ENCODE measurements at places on chromosomes 13 and 19.

DNA sequence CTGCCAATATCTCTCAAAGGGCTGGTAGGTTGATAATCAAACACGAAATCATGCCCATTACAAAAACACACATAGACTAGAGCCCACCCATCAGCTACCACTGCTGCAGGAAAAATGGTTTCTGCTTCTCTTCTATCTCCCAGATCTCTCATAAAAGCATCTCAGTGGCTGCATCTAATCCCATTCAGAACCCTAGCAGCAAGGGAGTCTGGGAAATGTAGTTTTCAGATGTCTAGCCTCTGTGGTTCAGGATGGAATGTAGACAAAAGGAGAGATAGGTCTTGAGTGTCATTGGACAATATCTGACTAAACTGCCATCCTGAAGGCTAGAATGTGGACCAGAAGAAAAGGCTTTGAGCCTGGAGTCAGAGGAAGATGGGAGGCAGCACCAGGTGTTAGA is 32.1 kb downstream of the RDH8 start:
- no peak for DNase-seq

GRCh38 chr13:32838945-32839344 is 177.3 kb upstream of the KL start:
- DNase-seq: no peak

DNA sequence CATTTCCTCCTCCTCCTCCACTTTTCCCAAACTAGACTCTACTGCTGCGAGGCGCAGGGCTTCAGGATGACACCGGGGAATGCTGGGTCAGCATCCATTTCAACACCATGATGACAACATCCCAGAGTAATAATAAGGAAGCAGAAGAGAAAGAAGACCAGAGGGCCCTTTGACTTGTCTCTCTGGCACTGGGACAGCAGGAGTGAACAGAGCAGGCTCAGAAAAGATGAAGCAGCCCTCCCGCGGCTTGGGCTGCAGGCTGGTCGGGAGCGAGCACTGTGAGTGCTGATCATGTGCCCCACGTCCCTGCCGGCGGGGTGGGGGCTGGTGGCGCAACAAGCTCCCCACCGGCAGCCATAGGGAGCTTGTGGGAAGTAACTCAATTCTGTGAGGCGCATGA is 30.5 kb downstream of the RANBP3 start:
- no peak for DNase-seq

- no peak for DNase-seq
Measured at GRCh38 chr13:51740698-51741097, 63.3 kb downstream of the DHRS12 start.

DNA sequence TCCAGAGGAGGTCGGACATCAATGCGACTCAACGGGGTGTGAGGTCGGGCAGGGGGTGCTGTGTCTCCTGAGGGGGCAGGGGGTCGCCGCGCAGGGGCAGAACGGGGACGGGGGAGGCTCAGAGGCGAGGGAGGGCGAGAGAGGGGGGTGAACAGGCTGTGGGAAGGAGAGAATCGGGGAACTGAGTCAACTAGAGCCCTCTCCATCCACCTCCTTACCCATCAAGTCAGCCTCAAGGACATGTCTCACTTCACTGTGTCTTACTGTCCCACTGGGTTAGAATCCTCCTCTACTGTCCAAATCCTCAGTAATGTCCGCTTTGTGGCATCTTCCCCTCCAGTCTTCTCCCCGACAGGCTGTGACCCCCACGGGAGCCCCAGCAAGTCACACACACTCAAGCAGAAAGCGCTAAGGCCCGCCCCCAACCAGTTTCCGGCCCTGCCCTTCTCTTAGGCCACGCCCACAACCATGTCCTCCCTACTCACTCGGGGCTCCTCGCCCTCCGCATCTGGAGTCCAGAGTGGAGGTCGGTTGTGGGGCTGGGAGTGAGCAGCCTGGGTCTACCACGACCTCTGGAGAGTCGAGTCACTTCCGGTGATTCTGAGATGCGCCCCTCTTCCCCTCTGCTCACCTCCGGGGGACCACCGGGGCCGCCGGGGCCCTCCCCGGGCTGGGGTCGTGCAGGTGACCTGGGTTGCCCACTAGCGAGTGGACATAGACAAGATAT is 9.3 kb downstream of the PLEKHA4 start:
- DNase-seq: no peak

- DNase-seq: no peak
Measured at GRCh38 chr13:50285283-50285682, 270.0 kb downstream of the KCNRG start.

DNA sequence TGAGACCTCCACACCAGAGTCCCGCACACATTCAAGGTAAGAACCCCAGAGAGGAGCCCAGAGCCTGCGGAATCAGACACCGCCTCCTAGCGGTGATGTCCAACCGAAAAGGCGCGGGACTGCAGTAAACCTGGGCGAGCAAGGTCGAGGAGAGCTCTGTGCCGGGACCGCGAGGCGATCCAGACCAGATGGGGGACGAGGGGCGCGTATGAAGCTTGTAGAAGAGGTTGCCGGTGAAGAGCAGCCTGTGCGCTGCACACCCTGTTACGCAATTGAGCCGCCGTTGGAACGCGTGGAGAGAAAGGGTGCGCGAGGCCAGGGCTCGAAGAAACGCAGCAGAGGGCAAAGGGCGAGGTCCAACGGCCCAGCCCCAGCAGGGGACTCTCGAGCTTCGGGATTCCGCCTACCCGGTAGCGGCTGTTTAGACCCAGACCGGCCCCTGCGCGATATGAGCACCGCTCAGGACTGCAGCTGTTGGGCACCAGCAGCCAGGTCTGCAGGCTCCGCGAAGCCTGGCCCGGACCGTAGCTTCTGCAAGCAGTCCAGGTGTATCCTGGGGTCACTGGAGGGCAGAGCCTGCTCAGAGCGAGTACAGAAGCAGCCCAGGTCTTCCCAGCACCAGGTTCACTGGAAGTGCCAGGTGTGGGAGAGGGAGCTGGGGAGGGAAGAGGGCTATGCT is 65.9 kb upstream of the ZNF599 start:
- DNase-seq: no peak

GRCh38 chr13:92097337-92097903 is 699.0 kb downstream of the GPC5 start:
- DNase-seq: no peak

DNA sequence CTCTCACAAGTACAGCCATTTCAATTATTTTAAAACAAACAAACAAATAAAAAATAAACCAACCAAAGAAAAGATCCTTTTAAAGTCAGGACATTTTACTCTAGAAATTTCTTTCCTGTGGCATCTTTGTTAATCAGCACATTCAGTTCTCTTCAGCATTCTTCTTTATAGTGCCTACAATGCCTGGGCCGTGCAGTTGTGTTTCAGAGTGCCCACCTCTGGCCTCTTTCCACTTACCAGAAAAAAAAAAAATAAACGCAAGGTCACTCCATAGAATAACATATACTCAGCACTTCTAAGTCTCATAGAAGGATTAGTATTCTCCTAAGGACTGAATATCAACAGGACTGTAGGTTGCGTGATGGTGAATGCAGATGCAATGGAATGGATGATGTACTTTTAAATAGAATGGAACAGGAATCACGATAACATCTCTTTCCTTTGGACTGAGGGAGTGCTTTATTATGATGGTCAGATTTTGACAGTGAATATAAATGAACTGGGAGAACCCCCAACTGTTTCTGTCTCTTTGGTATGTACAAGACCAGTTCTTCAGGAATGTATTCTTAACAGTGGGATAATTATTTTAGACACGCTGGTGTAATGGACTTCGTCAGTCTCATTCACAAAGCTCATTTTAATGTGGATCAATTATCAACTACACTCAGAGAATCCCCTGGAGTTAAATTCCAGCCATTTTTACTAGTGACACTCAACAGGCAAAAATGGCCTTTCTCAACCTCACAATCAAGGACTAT is 125.0 kb upstream of the NBEA start:
- no peak for DNase-seq

GRCh38 chr19:12800923-12801465 is 606 bp downstream of the PRDX2 start:
- no peak for DNase-seq

- no peak for DNase-seq
Measured at GRCh38 chr13:19960653-19960976, 2.1 kb downstream of the ZMYM2 start.

- DNase-seq: no peak
Measured at GRCh38 chr19:19578252-19578651, 40.2 kb downstream of the CILP2 start.

GRCh38 chr13:26861941-26862340 is 101.4 kb upstream of the GPR12 start:
- DNase-seq: no peak

DNA sequence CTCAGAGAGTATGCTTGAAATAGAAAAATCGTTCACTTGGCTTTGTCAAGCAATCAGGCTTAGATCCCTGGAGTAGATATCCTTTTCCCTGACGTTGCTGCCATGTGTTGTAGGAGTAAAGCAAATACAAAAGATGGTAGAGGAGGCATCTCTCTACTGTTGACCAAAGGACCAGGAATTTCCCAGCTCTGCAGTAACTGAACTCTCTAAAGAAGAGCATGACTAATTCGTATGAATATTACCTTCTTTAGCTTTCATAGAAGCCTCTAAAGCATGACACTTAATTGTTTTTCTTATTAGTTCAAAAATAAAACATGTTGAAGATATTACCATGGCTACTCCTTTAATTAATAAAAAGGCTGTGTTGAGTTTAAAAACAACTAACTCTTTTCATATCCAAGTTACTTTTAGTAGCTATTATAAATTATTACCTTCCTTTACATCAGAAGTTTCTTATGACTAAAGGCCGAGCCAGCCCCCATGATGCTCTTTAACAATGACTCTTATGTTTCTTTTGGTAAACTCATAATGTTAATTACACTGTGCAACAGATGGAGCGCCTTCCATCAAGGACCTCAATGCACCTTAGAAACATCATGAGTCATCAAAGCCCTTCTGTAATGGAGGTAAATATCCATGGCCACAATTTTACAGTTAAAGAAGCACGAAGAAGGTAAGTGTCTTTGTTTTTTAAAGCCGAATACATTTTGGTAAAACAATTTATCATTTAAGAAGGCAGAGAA is 352.4 kb downstream of the KLF5 start:
- DNase-seq: no peak

- no peak for DNase-seq
Measured at GRCh38 chr19:31723101-31723500, 373.9 kb upstream of the TSHZ3 start.

- DNase-seq: peak; percentile 33
Measured at GRCh38 chr19:35404879-35405622, 34.2 kb downstream of the GPR42 start.

- DNase-seq: peak; percentile 55
Measured at GRCh38 chr19:39409208-39410016, 2.8 kb downstream of the ZFP36 start.

- DNase-seq: no peak
Measured at GRCh38 chr13:90405301-90405700, 942.2 kb upstream of the MIR17HG start.

DNA sequence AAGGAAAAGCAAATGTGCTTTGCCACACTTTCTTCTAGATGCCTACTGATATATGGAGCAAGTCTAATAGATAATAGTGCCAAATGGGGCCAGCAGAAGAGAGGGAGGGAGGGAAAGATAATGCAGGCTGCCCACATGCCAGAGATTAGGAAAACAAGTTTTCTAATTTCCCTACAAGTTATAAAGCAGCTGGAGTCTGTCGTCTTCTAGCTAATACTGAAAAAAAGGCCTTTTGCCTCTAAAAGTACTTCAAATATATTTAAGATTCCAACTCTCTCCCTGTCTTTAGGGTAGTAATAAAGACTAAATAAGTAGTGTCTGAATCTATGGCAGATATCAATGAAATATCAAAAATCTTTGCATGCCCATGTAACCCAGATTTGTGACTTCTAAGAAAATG is 632.0 kb upstream of the MIR17HG start:
- no peak for DNase-seq

DNA sequence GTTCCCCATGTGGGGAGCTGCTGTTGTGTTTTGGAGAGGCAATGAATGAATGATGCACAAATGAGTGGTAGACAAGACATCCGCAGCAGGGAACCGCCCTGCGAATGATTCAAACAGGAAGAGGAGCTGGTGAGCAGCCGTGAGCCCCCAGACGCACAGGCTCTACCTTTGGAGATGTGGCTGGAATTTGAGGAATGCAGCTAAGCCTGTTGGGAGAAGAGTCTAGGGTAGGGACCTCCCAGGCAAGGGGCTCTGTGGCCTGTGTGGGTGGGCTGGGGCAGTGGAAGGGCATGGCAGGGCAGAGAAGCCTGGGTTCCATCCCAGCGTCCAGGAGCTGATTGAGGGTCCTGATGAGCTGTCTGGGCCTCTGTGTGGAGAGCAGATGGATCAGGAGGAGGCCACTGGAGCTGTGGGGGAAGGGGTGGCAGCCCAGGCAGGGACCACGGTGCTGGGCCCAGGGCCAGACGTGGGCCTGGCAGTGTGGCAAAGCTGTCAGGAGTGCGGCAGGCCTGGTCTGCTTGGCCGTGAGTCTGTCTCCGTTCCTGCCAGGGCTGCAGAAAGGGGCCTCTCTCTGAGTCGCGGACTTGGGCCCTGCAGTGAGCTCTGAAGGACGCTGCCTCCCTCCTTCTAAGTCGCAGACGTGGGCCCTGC is 41.8 kb upstream of the DCUN1D2 start:
- no peak for DNase-seq

DNA sequence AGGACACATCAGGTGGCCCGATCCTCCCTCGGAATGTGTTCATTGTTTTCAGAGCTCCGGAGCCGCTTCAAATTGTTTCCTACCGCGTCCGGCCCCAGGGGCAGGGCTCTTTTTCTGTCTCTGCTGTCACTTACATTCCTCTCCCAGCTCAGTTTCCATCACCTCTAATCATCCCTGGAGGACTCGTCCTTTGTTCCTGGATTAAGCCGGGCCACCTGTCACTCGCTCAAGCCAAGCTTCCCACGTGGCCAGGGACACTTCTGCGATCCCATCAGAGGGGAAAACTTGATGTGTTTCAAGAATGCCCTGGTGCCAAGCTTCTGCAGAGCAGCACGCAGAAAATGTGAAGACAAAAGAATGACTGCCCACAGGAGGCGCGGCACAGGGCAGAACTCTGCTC is 13.5 kb downstream of the IL17D start:
- DNase-seq: no peak

GRCh38 chr19:50639121-50640112 is at the start of gene SYT3:
TSS of gene SYT3 (minus strand) at chr19:50639881. CDS start at chr19:50637411, 2,470 bp downstream.
- DNase-seq: no peak

- DNase-seq: no peak
Measured at GRCh38 chr13:71378961-71379905, 487.8 kb downstream of the DACH1 start.

DNA sequence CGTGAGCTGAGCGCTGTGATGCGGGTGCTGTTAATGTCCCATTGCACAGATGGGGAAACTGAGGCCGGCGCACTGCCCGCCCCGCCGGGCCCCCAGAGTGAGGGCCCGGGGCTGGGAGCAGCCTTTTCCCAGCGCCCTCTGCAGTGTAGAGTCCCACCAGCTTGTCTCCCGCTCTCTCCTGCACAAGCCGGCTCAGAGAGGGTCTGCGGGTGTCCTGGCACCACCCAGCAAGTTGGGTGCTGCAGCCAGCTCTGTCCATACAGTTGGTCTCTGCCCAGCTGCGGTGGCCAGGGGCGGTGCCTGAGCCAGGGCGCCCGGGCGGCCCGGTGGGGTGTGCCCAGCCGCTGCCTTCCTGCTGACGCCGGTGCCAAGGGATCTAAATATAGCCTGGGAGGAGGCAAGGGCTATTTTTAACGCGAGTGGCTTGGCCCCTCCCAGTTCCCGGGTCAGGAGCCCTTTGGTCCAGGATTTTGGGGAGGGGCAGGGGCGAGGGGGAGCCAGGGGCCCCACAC is 19.3 kb downstream of the GADD45B start:
- DNase-seq: no peak

GRCh38 chr13:50928102-50928501 is 18.5 kb downstream of the RNASEH2B start:
- no peak for DNase-seq

- DNase-seq: no peak
Measured at GRCh38 chr19:55633861-55634260, 6.9 kb upstream of the ZNF580 start.

Data from activated CD8-positive, alpha-beta memory T cell treated with anti-CD3 and anti-CD28 coated beads for 48 hours (primary cell).